ENCODE measurements at places on chromosomes 4 and X.

DNA sequence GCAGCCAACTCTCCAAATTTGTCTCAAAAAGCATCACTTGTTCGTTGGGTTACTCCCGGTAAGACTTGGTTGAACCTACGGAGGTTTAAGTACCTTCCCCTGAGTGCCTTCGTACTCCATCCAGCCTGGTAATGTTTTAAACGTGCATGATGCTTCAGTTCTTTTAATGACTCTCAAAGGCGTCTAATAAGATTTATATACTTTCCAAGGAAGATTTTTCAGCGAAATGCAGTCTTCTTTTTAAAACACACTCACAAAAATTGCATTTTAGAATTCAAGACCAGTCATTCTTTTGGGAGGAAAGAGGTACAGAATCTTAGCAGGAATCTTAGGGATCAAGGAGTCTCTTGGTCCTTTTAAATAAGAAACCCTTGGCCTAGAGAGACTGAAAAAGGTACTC, 430 bp upstream of the TRPC3 start:
- no peak for DNase-seq

- DNase-seq = no peak
Measured at GRCh38 chr4:156931267-156931666, 40.3 kb downstream of the PDGFC start.

DNA sequence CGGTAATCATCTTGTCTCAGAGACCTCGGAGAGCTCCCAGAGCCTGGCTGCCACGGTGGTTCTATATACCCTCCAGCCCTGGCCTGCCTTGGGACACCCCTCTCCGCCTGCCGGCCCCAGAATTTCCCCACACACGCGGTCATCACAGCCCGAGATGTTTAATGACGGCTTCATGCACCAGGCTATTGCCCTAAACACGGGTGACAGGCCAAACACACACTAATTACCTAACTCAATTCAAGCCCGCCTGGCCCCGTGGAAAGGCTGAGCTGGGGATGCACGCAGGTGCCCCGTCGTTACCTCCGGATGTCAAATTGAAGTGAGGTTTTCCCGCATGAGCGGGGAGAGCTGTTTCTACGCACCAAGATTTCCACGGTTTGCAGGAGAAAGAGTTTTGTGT, 72.9 kb upstream of the PPP2R3B start:
- no peak for DNase-seq

DNA sequence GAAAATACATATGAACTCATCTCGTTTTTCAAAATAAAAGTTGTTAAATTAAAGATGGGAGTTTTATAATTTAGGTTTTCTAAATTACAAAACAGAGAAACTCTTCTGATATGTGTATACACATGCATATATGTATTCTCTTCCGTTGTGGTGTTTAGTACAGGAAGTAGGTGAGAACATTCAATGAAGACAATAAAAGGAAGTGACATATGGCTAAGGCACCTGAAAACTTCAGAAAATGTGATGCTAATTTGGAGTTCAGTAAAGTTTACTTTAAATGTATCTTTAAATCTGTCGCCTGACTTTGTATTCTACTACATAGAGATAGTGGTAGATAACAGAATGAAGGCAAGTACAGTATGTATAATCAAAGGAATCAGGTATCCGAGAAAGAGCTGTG, 33.5 kb upstream of the ITM2A start:
- DNase-seq = no peak

DNA sequence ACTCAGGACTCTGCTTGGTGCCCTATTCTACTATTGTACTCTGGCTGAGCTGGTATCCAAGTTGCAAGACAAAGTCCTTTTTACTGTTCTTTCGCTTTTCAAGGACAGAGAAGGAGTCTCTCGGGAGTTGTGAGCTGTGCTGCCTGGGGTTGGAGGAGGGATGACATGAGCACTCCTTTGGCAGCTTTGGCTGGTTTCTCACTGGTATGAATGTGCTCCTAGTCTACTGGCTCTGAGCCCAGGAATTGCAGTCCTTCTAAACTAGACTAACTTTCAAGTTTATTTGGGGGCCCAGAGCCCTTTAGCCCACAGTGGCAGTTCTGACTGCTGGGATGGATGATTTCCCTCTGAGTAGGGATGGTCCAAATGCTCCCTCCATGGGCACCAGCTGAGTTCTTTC, 997.1 kb downstream of the RAB28 start:
- no peak for DNase-seq

DNA sequence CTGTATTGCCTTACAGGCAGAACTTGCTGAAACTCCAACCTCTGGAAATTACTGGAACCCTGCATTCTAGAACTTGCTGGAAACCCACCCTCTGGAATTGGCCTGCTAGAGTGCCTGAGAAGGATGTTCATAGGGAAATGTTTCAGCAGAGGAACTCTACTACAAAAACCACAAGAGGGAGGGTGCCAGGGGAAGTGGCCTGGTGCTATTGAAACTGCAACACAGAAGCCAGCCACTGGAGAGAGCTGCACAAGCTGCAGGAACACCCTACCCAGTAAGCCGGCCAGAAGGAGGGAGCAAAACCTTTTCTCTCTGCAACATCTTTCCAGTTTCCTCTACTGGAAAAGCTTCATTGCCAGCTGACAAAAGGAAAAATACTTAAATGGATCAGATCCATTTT, 2.5 kb upstream of the BRWD3 start:
- DNase-seq = no peak

DNA sequence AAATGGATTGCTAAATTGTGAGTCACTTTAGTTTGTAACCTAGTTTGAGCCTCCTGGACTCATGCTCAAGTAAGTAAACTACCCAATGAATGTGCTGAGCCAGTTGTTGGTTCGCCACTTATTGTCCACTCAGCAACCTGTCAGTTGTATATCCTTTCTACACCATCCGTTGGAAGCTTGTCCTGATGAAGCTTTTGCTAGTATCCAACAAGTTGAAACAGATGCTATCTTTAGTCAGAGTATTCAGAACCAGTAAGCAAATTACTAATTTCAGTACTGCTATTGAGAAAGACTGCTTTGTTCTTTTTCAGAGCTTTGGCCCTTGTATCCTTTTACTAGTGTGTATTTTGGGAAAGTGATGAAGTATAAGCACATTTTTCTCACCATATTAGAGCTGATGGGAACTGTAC, 4.3 kb upstream of the NAA15 start:
- DNase-seq = no peak

DNA sequence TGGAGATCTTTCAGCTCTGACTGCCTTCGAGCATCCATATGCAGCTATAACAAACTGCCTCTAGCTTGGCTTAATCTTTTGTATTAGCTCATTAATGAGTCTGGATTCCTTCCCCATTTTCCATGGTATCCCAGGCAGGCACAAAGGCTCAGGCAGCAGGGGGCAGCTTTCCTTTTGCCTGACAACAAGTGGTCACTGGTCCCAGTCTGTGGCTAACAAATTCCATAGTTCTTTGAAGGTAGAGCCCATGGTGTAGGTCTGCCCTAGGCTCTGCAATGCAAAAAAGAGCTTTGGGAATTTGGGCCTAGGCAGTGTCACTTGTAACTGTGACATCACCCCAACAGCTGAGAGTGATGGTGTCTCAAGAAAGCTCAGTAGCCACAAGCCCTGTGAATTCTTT, 234.4 kb upstream of the GPC4 start:
- no peak for DNase-seq

DNA sequence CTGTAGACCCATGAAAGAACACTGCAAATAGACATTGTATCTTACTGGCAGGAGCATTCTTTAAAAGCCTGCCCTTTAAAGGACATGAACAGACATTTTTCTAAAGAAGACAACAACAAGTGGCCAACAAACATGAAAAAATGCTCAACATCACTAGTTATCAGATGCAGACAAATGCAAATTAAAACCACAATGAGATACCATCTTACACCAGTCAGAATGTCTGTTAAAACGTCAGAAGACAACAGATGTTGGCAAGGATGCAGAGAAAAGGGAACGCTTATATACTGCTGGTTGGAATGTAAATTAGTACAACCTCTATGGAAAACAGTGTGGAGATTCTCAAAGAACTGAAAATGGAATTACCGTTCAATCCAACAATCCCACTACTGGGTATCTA, 77.2 kb downstream of the ATP10D start:
- DNase-seq = no peak

DNA sequence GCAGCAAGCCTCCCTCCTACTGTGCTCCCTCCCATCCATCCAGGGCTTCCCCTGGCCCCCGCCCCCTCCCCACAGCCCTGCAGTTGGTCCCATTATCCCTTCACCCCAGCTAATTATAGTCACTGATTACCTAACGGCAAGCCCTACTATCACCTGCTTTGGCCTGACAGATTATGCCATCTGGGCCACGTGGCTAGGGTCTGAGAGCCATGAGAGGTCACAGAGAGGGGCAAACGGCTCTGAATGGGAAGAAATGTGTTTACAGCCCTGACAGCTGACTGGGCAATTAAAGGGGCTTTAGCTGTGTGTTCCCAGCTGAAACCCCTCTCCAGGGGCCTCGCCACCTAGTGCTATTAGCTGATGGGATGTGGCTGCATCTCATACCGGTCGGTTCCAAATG, 134.4 kb upstream of the CPEB2 start:
- no peak for DNase-seq

DNA sequence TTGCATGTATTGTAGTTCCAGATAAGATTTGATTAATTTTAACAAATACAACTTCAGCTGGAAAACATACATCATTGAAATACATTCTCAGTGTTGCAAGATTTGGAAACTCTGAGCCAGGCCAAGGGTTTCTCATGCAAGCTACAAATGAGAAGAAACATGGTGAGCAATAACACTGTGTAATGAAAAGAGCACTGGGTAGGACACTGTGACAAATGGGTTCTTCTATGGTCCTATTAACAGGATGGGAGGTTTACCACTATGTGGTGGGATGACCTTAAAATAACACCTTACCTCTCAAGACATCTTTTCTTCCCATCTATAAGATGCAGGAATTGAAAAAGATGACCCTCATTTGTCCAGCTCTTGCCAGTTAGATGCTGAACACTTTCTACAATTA, 19.6 kb upstream of the NDNF start:
- DNase-seq = no peak

GRCh38 chr4:173511787-173512361, 18.2 kb downstream of the HAND2 start:
- no peak for DNase-seq

DNA sequence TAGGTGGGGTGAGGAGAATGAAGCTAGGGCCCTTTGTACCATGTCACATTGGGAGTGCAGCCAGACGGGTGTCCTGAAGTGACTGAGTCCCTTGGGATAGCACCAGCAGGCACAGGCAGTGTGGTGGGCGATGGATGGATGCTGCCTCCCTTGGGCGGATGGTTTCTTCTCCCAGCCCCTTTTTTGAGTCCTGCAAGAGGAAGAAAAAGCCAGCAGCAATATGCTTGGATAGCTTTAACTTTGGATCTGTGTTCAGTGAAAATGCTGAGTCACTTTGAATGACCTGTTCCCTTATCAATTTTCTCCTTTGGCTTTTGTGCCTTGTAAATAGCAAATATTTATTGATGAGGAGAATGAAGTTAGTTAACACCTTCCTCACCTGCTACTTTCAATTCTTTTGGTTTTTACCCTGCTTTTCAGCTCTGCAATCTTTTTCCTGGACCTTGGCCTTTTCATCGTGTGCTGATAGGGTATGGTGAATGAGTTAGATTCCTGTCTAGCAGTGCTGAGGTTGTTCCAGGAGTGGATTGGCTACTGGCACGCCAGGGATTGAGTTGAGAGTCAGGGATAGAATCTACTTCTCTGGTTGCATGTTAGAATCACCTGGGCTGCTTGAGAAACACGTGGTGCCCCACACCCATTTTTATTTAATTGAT, 10.2 kb downstream of the DCUN1D4 start:
- no peak for DNase-seq

DNA sequence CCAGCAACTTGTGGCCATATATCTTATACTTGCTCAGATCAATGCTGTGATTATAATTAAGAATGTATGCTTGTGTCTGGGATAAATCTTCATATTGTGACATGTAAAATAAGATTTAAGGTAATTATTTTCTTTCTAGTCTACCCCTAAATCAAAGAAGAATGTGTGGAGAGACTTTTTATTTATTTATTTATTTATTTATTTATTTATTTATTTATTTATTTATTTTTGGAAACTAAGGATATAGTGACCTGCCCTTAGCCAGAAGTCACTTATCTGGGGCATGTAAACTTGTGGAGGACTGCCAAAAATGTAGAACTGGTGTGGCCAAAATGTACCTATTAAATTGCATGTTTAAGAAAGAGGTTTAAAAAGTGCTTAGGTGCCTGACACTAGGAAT, 144.3 kb downstream of the BEND2 start:
- DNase-seq = no peak

DNA sequence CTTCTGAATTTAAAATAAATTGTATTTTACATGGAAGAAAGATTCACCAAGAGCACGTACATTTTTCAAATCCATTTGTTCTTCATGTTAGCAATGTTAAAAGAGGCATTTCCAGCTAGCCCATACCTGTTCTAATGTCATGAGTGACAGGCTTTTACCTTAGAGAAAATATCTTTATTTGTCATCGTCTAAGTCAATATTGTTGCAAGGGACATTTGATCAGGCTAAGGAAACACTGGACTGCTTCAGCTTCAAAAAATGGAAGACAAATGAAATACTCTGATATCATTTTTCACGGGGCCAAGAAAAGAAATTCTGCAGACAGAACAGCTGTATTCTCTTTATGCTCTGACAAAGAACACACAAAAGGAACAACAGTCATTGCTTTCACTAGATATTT, 207.7 kb downstream of the RCHY1 start:
- no peak for DNase-seq

GRCh38 chr4:6087669-6088341, 69.6 kb upstream of the C4orf50 start:
- no peak for DNase-seq

DNA sequence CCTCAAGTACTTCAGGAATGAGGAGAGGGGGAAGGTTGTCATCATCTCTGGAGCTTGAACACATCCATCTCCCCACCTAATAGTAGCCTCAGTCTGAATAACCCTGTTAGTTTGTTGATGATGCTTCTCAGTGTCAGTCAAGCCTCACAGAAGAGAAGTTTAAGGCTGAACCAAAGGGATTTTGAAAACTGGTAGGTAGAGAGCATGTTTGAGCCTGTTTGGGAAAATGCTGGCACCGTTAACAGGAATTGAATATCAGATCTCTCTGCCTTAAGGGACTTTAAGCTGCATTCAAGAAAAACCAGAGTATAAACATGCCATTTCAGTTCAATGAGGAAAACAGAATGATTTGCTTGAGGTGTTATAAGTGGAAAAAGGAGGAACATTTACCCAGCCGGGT, 73.1 kb downstream of the MAPK10 start:
- DNase-seq = no peak

- no peak for DNase-seq
Measured at GRCh38 chrX:1139185-1139500, 73.3 kb downstream of the CRLF2 start.

DNA sequence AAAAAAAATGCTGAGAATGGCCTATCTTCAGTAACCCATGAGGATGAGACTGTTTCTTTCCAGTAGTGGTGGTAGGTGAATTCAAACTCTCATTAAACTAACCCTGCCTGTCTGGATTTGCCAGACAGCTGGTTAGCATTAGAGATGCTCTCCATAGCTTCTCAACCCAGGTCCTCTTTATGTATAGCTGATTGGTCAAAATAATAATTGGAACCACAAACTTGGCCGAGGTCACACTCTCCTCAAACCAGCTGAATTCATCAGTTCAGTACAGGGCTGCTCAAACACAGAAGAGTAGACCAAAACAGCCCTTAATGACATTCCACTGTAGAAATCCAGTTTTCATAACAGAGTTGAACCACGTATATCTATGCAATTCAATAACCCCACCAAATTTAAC, 85.3 kb downstream of the HCCS start:
- no peak for DNase-seq
